Left lung (tissue), 14 donors: ENCODE measurements at places on chromosomes 5 and 9. TPM values are rescaled to one million over a fixed set of nuclear protein-coding genes. Genes with fewer than 3 reads are reported as not detected.

DNA sequence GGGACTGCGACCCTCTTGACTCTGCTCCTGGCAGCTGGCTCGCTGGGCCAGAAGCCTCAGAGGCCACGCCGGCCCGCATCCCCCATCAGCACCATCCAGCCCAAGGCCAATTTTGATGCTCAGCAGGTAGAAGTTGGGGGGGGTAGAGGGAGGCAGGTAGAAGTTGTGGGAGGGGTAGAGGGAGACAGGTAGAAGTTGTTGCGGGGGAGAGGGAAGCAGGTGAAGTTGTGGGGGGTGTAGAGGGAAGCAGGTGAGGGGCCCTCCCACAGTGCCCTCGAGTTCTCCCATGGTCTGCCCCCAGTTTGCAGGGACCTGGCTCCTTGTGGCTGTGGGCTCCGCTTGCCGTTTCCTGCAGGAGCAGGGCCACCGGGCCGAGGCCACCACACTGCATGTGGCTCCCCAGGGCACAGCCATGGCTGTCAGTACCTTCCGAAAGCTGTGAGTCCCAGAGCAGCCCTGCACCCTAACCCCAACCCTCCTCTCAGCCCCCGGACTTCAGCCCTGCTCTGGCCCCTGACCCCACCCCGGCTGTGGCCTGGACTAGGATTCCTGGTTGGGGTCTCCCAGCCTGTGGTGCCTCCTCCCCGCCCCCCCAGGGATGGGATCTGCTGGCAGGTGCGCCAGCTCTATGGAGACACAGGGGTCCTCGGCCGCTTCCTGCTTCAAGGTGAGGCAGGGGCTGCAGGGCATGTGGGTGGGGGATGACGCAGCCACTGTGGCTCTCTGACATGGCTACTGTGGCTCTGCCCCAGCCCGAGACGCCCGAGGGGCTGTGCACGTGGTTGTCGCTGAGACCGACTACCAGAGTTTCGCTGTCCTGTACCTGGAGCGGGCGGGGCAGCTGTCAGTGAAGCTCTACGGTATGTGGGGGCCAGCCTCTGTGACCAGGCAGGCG lies 537 bp downstream of the C8G start:
- DNase-seq: no peak

- no peak for DNase-seq
Measured at GRCh38 chr5:169950333-169950732, 30.0 kb downstream of the INSYN2B start.

DNA sequence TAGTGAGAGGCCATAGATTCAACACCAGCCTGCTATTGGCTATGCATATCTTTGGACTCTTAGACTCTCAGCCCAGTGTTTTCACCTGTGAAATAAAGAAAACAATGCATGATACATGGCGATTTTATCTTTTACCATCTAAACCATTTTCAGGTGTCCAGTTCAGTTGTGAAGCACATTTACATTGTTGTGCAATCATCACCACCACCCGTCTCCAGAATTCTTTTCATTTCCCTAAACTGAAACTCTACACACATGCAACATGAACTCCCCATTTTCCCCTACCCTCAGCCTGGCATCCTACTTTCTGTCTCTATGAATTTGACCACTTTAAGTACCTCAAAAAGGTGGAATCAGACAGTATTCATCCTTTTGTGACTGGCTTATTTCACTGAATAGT lies 420.6 kb downstream of the MED10 start:
- DNase-seq: no peak

DNA sequence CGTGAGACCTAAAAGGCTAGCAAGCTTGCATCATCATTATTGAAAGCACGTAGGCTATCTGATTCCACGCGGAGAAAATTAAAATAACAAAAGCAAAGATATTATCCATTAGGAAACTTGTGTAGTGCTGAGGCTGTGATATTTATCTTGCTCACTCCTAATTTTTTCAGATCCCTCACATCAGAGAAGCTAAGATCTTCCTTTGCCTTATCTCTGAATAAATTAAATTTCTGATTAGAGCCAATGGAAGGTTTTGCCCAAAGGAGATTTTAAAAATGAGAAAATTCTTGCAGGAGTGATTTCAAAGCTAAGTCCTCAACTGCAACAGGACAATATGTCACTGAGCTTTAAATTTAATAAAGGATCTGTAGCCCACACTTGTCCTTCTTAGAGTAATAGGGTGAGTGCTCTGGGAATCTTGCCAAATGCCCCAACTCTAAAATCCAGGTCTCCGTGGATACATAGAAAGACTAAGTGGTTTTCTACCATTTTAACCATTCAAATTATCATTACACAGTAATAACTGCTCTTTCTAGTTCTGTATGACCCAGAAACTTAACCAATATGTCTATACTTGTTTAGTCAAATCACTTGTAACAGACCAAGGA lies 295.0 kb downstream of the CAAP1 start:
- no peak for DNase-seq

- DNase-seq: no peak
Measured at GRCh38 chr9:136200424-136200823, 4.5 kb downstream of the LHX3 start.

DNA sequence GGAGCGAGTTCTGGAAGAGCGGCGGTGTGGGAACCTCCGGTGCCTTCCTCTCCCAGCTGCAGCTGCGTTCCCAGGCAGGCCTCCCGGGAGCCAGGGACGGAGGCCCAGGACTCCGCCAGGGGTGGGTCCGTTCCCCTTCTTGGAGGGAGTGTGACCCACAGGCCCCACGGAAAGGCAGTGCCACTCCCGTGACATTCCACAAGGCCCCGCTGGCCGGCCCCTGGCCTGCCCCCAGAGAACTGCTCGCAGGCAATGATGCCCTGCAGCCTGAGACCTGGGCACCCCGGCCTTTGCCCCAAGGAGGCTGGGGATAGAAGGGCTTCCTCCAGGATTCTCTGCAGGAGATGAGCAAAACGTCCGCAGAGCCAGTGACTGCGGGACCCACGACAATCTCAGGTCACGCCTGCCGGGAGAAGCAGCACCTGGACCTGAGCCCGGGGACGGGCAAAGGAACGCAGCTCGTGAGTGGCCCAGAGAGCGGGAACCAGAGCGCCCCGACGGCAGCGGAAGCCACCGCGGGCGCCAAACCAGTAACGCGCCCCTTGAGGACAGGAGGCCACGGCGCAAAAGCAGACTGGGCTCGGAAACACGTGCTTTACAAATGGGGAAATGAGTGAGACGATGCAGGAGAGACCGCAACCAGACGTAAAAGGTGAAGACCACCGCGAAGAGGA lies 9.3 kb downstream of the OBP2B start:
- no peak for DNase-seq

DNA sequence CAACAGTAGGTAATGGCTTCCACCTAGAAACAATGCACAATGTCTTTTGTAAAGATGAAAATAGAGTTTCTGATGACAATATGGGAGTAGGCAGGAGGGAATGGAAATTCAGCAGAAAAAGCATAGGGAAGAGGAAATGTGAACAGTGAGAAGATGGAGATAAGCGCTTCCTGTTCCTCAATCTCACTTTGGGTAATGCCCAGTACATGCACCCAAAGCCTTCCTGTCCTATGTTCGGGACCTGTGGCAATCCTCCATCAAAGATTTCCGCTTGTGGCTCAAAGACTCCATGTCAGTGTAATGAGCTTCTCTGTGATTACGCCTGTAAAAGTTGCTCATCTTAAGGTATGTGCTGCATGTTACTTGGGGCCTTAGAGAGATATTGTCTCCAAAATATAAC lies 2.7 kb downstream of the UGT3A1 start:
- no peak for DNase-seq

DNA sequence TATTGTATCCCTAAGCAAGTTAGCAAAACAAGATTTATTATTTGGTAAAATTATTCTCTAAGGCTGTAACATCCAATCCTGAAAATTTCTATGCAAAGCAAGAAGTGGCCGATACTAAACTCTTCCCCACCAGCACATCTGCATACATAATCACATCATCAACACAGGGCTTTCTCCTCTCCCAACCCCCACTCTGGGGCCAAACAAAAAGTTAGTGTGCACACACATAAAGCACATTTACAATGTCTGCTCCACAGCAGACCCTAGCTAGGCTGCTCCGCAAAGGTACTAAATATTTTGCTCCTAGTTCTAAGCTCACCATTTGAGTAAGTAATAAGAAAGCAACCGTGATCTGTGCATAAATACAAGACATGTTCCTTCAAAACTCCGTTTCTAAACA lies 3.6 kb downstream of the RNF130 start:
- no peak for DNase-seq

GRCh38 chr9:132187121-132187620 lies 25.3 kb downstream of the NTNG2 start:
- DNase-seq: no peak

- no peak for DNase-seq
Measured at GRCh38 chr5:76425146-76425545, 22.1 kb downstream of the IQGAP2 start.

GRCh38 chr5:154868702-154869101 lies 10.3 kb downstream of the CNOT8 start:
- DNase-seq: no peak

- DNase-seq: no peak
Measured at GRCh38 chr9:79709743-79710674, 138.2 kb downstream of the TLE4 start.

- no peak for DNase-seq
Measured at GRCh38 chr5:132083071-132083678, 9.6 kb downstream of the CSF2 start.

- no peak for DNase-seq
Measured at GRCh38 chr5:107294211-107294550, 376.6 kb downstream of the EFNA5 start.

DNA sequence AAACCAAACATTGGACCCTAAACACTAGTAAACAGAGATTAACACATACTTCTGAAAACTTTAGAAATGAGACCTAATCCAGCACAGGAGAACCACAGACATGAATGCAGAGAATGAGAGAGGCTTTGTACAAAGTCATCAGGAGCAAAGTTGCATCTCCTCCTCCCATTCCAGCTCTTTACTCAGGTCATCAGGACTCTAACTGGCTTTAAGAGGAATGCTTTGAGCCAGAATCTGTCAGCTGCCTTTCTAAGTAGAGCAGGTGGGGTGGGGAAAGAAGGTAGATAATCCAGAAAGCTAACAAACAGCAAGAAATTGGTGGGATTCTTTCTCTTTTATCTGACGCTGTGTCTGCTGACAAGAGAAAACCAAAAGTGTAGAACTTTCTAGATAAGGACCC lies 582.7 kb upstream of the DMAC1 start:
- no peak for DNase-seq

- DNase-seq: no peak
Measured at GRCh38 chr9:92954049-92954861, 6.9 kb downstream of the FGD3 start.

Gene TRIO
- 151 TPM for total RNA-seq

Gene RACK1
- 1,308 TPM for total RNA-seq

Gene CEMIP2
- total RNA-seq: 93.5 TPM

Gene TTC23L
- total RNA-seq: 0.55 TPM

Gene GDF9
- total RNA-seq: 0.39 TPM

Gene GLIPR2
- total RNA-seq: 47.7 TPM

Gene UBLCP1
- 32.5 TPM for total RNA-seq
